ENCODE measurements at places on chromosomes 12 and 14. TPM values are rescaled to one million over a fixed set of nuclear protein-coding genes. Genes with fewer than 3 reads are reported as not detected.

GRCh38 chr12:26749781-26750180 lies 83.2 kb downstream of the ITPR2 start:
- DNase-seq, result no peak
- no peaks in the 10 kb centered on the region for H3K27me3 ChIP-seq
- H3K4me3 ChIP-seq, result no peak overlapping the region
- no peaks in the 10 kb centered on the region for H3K36me3 ChIP-seq
- peaks cover 6% of the 10 kb centered on the region for H3K4me1 ChIP-seq

DNA sequence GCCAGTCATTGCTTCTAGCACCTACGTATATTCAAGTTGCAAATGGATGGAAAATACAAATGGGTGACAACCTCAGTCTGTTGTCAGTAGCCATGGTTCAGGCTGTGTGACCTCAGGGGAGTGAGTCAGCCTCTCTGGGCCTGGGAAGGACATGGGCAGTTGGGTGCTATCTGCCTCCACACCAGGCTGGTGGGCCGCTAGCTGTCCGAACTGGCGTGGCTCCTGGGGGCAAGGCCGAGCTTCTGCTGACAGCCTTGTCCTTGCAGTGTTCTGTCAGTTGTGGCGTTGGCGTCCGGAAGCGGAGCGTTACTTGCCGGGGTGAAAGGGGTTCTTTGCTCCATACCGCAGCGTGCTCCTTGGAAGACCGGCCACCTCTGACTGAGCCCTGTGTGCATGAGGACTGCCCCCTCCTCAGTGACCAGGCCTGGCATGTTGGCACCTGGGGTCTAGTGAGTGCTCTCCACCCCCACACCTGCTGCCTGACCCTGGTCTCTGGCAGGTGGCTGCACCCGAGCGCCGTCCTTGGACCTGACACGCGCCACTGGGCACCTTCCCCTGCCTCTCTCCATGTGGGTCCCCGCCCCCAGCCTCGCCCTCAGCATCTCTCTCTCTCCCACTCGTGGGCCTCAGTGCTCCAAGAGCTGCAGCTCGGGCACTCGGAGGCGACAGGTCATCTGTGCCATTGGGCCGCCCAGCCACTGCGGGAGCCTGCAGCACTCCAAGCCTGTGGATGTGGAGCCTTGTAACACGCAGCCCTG lies 17.1 kb downstream of the PAPLN start:
- DNase-seq, result no peak
- H3K27me3 ChIP-seq, result no peaks in the 10 kb centered on the region
- H3K4me1 ChIP-seq, result no peaks in the 10 kb centered on the region
- no peak overlapping the region for H3K4me3 ChIP-seq
- no peaks in the 10 kb centered on the region for H3K36me3 ChIP-seq

DNA sequence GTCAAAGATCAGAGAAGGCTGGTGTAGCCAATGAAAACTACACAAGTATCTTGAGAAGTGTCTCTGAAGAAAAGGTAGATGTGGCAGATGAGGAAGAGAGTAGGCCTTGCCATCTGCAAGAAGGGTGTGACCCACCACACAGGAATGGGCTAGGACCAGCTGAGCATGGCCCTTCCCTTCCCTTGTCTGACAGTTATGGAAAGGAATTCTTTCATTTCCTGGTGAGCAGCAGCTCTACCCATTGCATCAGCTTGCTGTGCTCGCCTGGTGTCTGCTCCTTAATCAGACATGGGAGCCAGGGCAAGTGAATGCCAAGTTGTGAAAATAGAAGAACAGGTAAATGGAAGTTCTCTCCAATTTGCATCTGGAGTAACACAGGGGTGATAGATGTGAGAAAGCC lies 145.2 kb upstream of the KRR1 start:
- H3K27ac ChIP-seq, result peak overlapping the region; percentile 27
- peak; percentile 95 for DNase-seq
- H3K27me3 ChIP-seq, result no peaks in the 10 kb centered on the region

- no peak for DNase-seq
- no peaks in the 10 kb centered on the region for H3K4me1 ChIP-seq
- no peak overlapping the region for H3K4me3 ChIP-seq
- H3K27me3 ChIP-seq, result no peaks in the 10 kb centered on the region
- H3K27ac ChIP-seq, result no peak overlapping the region
Measured at GRCh38 chr12:80205960-80206359, 106.6 kb downstream of the OTOGL start.

DNA sequence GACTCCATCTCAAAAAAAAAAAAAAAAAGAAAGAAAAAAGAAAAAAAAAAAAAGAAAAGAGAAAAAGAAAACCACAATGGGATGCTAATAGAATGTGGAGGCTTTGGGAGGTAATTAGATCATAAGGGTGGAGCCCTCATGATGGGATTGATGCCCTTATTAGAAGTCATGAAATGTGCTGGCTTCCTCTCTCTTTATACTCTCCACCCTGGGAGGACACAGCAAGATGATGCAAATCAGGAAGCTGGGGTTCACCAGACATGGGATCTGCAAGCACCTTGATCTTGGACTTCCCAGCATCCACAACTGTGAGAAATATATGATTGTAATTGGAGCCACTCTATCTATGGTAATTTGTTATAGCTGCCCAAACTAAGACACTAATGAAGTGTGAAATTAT lies 13.4 kb upstream of the DRAM1 start:
- no peaks in the 10 kb centered on the region for H3K27me3 ChIP-seq
- H3K4me3 ChIP-seq, result no peak overlapping the region
- no peaks in the 10 kb centered on the region for H3K4me1 ChIP-seq
- H3K36me3 ChIP-seq, result no peaks in the 10 kb centered on the region
- H3K27ac ChIP-seq, result no peak overlapping the region

- H3K4me1 ChIP-seq, result no peaks in the 10 kb centered on the region
- no peak for DNase-seq
- no peak overlapping the region for H3K27ac ChIP-seq
- no peaks in the 10 kb centered on the region for H3K36me3 ChIP-seq
Measured at GRCh38 chr12:39672976-39673375, 53.4 kb upstream of the ABCD2 start.

- no peaks in the 10 kb centered on the region for H3K27me3 ChIP-seq
- H3K4me1 ChIP-seq, result peaks cover 11% of the 10 kb centered on the region
- peak; percentile 12 for DNase-seq
- peak overlapping the region; percentile 67 for H3K27ac ChIP-seq
Measured at GRCh38 chr12:19659501-19659900, 220.2 kb downstream of the AEBP2 start.

DNA sequence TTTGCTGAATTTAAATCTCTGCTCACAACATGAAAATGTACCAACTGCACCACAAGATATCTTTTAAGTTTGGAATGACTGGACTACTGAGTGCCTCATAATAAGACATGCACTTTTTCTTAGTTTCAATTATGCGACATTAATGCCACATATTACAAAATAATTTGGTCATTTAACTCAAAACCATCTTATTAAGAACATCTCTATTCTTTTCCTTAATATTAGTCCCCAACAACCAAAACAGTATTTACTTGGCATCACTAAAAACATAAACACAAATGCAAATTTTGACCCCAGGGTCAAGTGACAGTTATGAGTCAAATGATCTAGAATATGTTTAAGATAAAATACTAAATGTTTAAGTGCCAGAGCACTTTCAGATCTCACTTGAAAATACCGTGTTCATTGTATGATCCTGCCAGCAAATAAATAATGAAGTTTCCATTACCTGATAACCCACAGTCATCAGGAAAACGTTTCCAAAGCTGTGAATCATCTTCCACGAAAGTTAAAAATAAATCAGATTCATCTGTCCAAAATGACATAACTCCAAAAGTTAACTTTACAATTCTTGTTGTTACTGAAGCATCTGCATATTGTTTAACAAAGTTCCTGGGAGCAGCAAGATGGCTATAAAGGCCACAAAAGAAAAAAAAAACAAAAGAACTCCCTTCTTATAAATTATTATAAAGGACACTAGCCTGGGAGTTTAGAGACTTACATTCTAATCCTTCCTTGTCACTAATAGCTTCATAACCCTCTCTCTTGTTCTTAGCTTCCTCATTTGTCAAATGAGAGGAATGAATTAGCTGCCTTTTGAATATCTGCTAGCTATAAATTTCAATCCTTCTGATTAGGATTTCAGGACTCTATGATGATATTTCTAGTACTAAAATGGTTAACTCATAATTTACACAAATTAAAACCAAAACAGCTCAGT lies 30.5 kb upstream of the AP4S1 start:
- H3K36me3 ChIP-seq, result peaks cover 6% of the 10 kb centered on the region
- no peaks in the 10 kb centered on the region for H3K27me3 ChIP-seq
- no peak overlapping the region for H3K27ac ChIP-seq

- H3K27ac ChIP-seq, result no peak overlapping the region
- no peaks in the 10 kb centered on the region for H3K27me3 ChIP-seq
- H3K36me3 ChIP-seq, result no peaks in the 10 kb centered on the region
- H3K4me3 ChIP-seq, result no peak overlapping the region
Measured at GRCh38 chr12:102371165-102371564, 109.2 kb downstream of the IGF1 start.

DNA sequence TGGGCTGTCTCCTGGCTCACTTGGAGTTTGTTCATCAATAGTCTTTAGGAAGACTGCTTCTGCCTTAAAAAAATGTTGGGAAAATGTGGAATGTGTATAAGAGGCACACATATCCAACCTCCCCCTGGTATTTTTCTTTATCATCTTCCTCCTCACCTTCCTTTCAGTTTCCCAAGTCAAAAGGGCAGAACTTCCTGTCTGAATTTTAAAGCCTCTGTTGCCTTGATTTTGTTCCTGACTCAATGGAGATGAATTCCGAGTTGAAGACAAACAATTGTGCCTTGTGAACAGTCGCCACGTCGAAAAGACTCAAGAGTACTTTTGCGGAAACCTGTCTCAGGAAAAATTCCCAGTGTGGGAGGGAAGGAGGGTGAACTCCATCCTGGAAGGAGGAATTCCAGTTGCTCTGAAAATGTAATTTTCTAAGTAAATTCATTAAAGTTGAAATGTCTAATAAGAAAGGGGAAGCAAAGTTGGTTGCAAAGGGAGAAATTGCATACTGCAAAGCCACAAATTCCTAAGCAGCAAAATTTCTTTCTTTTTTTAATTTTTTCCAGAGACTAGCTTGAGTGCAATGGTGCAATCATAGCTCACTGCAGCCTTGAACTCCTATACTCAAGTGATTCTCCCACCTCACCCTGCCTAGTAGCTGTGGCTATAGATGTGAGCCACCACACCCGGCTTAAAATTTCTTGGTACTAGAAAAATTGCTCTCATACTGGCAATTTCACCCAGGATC lies 50.2 kb upstream of the ELK3 start:
- no peak overlapping the region for H3K27ac ChIP-seq
- H3K27me3 ChIP-seq, result no peaks in the 10 kb centered on the region
- H3K36me3 ChIP-seq, result no peaks in the 10 kb centered on the region
- peaks cover 2% of the 10 kb centered on the region for H3K4me1 ChIP-seq
- no peak for DNase-seq
- H3K4me3 ChIP-seq, result no peak overlapping the region

GRCh38 chr14:73965216-73965615 lies 15.1 kb downstream of the COQ6 start:
- H3K4me3 ChIP-seq, result no peak overlapping the region
- no peak for DNase-seq
- H3K36me3 ChIP-seq, result peaks cover 32% of the 10 kb centered on the region
- no peaks in the 10 kb centered on the region for H3K27me3 ChIP-seq
- H3K27ac ChIP-seq, result no peak overlapping the region

- no peak for DNase-seq
- no peaks in the 10 kb centered on the region for H3K27me3 ChIP-seq
- H3K4me3 ChIP-seq, result no peak overlapping the region
- H3K4me1 ChIP-seq, result peaks cover 31% of the 10 kb centered on the region
- H3K27ac ChIP-seq, result no peak overlapping the region
Measured at GRCh38 chr14:69713993-69714679, 52.8 kb upstream of the SRSF5 start.

GRCh38 chr12:110379197-110379596 lies 24.3 kb downstream of the ANAPC7 start:
- peaks cover 54% of the 10 kb centered on the region for H3K36me3 ChIP-seq
- no peak overlapping the region for H3K4me3 ChIP-seq
- H3K27ac ChIP-seq, result no peak overlapping the region
- H3K27me3 ChIP-seq, result no peaks in the 10 kb centered on the region

The BATF gene
- not detected for polyA plus RNA-seq

The MUCL1 gene
- polyA plus RNA-seq, result not detected

The MYH7 gene
- polyA plus RNA-seq, result not detected

The PTPRB gene
- polyA plus RNA-seq, result 3.7 TPM

The ENDOU gene
- polyA plus RNA-seq, result 0.09 TPM

The CLEC4C gene
- polyA plus RNA-seq, result not detected

The C12orf56 gene
- not detected for polyA plus RNA-seq

The TAS2R7 gene
- not detected for polyA plus RNA-seq

The AJUBA gene
- polyA plus RNA-seq, result 46.3 TPM

The AKAP3 gene
- 0.55 TPM for polyA plus RNA-seq
